RKO (cell line): ENCODE measurements at places on chromosomes 13 and 19.

- DNase-seq: no peak
Observed at GRCh38 chr13:46775385-46776107, 21.4 kb downstream of the ESD start.

DNA sequence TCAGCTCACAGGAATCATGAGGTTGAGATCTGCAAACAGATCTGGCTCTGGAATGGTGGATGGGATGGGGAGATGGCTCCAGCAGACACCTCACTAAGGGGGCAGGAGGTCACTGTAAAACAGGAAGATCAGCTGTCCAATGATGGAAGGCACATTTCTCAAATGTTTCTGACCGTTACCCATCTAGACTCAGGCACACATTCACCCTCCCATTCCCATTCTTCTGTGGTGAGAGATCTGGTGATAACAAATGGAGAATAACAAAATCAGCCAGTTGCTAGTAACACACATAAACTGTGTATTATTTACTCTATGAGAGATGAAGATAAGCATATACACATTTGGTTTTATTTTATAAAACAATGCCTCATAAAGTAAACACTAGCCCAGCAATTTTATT lies 235.9 kb downstream of the TSHZ3 start:
- no peak for DNase-seq

DNA sequence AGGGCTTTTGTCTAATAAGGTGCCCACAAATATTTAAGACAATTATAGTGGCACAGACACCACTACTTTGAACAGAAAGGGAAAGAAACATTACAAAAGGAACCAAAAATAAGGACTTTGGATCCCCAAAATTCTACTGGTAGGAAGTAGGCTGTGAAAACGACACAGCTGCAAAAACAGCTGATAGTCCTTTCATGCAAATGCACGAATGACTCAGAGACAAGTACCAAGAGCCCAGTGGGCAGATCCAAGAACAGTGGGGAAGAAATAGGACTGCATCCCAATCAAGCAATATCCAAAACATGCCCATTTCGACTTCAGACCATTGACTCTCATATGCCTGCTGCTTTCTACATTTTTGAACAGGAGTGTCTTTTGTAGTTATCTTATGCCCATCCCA lies 269.4 kb upstream of the NBEA start:
- no peak for DNase-seq

- no peak for DNase-seq
Observed at GRCh38 chr13:66859934-66860877, 369.9 kb downstream of the PCDH9 start.

GRCh38 chr19:30479231-30479630 lies 107.0 kb downstream of the ZNF536 start:
- DNase-seq: no peak

- DNase-seq: no peak
Observed at GRCh38 chr19:49920624-49921363, 8.2 kb upstream of the ATF5 start.
